ENCODE measurements at places on chromosomes 1 and 21.

DNA sequence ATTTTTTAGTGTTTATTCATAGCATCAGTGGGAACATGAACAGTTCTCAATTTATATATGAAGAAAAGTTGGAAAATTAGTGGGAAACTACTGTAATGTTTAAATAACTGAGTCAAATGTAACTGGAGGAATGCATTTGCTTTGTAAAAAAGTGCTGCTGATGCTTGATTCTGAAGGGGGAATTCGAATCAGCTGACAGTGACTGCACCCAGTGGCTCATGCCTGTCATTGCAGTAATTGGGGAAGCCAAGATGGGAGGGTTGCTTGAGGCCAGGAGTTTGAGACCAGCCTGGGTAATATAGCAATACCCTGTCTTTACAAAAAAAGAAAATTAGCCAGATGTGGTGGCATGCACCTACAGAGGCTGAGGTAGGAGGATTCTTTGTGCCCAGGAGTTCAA, 398.4 kb downstream of the ZP4 start:
- no peak for DNase-seq

DNA sequence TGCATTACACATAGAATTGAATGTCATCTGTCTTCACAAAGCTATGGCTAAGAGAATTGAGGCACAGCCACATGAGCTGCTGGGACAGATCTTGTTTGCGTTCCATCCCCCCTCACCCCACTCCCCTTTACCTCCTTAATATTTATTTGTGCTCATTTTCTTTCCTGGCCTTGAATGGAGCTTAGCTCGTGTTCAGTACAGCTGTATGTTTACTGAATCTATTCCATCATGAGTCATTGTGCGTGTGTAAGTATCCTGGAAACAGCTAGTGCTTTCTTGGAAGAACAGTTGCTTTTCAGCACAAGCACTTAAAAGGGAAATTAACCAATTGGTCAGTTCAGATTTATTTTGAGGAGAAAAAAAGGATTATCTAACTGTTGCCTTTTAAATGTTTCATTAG, 14.7 kb downstream of the PROX1 start:
- no peak for DNase-seq

- DNase-seq = no peak
Measured at GRCh38 chr1:229582011-229582694, 23.6 kb upstream of the ABCB10 start.

DNA sequence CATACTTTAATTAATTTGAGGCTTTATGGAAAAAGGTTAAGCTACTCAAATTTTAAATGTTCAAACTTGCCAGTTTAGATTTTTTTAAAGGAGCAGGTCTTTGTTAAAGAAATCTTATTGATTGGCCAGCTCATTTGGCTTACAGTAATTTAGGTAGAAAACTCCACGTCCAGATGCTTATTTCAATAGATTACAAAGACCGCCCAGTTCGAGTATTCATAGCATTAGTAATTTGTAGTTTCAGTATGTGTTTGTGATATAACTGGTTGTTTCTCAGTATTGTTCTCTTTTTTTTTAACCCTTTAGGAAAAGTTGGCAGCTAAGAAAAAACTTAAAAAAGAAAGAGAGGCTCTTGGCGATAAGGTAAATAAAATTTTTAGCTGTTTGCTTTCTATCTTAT, 1.6 kb downstream of the RPF1 start:
- no peak for DNase-seq

DNA sequence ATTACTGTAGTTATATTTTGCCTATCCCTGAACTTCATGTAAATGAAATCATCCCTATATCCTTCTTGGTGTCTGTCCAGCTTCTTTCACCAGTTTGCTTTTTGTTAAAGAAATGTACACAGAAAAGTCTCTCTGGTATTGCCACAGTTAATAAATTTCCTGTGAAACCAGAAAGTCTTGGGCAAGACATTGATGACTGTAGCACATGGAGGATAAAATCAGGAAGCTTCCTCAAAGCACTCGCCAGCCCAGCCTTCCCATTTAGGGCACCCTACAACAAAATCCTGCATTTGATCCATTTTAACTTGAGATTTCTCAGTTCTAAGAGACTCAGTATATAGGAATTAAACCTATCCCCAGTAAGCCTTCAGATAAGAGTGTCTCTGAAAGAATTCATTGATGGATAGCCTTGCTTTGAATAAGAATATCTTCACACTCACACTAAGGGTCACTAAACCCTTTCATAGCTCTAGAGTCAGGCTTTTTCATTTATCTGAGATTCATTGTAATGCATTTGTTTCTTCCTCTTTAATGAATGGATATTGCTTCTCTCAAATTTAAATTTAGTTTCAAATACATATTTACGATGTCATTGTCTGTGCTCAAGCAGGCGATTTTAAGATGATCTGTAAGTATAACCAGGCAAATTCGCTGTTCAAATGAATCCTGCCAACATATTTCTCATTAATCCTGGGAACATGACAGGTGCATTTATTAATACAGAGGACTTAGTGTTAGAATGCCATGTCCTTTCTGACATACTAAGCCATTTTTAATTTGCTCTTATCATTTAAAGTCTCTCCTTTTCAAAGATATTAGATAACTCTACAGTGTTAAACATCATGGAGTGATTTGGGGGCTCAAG, 153.1 kb downstream of the GRIK1 start:
- no peak for DNase-seq

DNA sequence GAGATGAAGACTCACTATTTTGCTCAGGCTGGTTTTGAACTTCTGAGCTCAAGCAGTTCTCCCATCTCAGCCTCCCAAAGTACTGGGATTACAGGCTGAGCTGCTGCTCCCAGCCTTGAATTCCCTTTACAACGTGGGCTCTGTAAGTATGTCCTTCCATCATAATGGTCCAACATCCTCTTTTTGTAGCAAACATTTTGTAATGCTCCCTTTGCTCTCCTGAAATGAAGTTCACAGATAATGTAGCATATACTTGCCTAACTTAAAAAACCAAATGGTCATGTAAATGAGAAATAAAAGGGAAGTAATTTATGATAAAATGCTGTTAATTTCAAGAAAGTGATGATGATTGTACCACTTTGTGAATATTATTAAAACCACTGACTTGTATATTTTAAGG, 30.5 kb upstream of the THEM4 start:
- DNase-seq = no peak

- no peak for DNase-seq
Measured at GRCh38 chr1:150221552-150221951, 14.4 kb downstream of the ANP32E start.

DNA sequence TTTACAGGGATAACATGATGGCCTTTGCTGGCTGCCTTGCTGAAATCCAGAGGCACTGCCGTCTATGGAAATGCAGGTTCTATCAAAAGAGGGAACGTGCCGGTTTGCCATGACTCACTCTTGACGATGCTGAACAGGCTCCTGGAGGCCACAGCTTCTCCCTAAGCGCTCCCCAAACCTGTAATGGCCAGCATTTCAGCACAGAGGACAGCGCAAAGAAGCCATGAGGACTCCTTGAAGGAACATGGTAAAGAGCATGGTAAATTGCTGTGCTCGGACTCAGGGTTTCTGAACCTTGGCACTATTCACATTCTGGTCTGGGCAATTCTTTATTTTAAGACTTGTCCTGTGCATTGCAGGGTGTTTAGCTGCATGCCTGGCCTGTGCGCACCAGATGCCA, 217.5 kb downstream of the CAMTA1 start:
- no peak for DNase-seq

- DNase-seq = no peak
Measured at GRCh38 chr1:91014475-91014874, 7.4 kb downstream of the ZNF644 start.

DNA sequence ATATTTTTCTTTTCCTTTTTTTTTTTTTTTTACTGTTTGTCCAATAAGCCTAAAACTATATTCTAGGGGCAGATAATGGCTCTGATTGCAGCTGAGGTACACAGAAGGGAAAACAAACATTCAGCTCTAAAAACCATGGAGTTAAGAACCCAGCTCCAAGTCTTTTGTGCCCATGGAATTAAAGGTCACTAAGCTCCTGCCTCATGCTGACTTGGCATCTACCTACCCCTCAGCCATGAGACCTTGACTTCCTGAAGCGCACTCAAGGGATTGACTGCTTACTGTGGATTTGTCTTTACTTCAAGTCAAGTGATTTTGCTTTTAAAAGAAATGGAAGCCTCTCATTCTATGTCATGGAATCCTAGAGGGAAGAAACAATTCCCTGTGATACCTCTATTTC, 192.3 kb downstream of the AMY1C start:
- no peak for DNase-seq

- no peak for DNase-seq
Measured at GRCh38 chr1:8388732-8389562, 71.0 kb downstream of the SLC45A1 start.

- no peak for DNase-seq
Measured at GRCh38 chr1:51316846-51317120, 13.6 kb downstream of the TTC39A start.

DNA sequence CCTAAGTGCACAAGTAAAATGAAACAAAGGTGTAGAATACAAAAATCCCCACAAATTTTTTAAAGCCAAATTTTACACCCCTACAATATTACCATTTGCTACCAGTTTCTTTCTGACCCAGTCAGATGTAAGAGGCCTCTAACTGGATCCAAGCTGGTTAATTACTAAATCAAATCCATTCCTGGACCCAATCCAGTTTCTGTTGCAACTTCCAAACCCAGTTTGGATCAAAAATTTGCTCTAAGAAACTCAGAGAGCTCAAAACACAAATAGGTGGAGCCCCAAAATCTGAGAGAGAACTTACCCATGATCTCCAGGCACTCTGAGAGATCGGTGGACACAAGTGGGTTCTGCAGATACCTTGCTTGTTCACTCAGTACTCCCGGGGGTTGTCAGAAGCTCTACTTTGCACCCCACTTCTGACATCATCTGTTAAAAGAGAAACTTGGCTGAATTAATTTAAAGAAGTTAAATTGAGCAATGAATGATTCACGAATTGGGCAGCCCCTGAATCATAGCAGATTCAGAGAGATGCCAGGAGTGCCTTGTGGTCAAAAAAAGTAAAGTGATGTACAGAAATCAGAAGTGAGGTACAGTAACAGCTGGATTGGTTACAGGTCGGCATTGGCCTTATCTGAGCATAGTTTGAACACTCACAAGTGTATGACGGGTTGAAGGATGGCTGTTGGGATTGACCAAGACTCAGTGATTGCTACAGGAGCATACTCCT, 448.0 kb downstream of the KCNT2 start:
- no peak for DNase-seq

GRCh38 chr1:201265756-201266155, 17.6 kb upstream of the PKP1 start:
- no peak for DNase-seq

- DNase-seq = no peak
Measured at GRCh38 chr1:198907423-198907746, 268.5 kb downstream of the PTPRC start.

- DNase-seq = no peak
Measured at GRCh38 chr1:15847893-15848142, 311 bp downstream of the SPEN start.

DNA sequence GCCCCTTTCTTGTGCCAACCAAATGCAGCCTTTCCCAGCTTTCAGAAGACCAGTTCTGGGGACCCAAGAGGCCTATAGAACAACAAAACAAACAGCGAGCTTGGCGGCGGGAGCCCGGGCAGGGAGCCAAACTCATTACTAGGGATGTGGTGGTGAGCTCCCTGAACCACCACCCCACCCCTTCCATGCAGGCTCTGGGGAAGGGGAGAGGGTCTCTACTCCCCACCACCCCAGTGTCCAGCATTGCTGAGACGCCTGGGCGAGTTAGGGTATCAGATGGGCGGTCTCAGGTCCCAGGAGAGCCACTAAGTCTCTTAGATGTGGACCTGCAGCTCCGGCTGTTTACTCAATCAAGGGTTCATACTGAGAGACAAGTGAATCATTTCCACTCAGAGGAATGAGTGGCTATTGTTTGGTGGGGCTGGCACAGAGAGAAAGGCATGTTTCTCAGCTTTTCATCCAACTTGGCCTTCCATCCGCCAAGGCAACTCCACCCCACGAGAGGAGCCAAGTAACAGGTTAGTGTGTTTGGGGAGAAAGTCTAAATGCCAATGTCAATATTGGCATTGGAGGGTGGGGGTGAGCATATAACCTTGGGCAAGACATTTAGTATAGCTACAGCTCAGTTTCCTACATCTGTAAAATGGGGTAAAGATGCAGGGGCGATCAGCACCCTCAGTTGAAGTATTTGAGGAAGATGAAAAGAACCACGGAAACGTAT, 40.9 kb downstream of the PLXNA2 start:
- no peak for DNase-seq

DNA sequence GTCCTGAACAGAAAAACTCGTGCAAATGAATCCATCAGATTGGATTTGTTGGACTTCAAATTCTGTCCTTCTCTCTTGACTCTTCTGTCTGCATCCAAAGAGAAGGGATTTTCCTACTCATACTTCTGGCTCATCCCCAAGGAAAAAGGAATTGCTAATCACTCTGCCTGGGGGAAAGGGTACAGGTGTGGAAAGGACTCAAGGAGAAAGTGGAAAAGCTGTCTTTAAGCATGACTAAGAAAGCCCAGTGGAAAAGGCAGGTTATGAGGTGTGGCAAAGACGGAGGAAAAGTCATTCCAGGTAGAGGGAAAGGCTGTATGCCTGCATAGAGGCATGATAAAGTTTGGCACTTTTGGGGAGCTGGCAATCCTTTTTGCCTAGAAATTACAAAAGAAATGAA, 43.4 kb downstream of the PTGS2 start:
- DNase-seq = no peak

- DNase-seq = no peak
Measured at GRCh38 chr1:6519491-6519934, 28.0 kb upstream of the PLEKHG5 start.

GRCh38 chr1:167617153-167618147, 12.6 kb upstream of the RCSD1 start:
- DNase-seq = no peak

GRCh38 chr1:42935313-42935895, 23.3 kb downstream of the SLC2A1 start:
- DNase-seq = no peak

DNA sequence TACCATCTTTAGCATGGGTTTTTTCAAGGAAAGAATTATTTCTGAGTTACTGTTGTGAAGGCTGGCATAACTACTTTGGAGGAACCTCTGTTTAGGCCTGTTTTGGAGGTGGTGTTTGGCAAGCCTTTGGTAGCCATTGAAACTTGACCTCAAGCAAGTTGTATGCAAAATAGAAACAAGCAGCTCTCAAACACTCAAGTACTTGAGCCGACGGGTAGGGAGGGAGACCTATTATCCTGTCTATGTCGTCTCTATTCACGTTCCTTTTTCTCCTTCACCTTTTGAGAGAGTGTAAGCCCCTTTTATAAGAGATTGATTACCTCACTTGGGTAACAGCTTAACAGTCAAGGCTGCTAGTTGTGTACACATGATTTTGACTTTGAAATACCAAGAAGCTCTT, 878.3 kb upstream of the CXADR start:
- no peak for DNase-seq

DNA sequence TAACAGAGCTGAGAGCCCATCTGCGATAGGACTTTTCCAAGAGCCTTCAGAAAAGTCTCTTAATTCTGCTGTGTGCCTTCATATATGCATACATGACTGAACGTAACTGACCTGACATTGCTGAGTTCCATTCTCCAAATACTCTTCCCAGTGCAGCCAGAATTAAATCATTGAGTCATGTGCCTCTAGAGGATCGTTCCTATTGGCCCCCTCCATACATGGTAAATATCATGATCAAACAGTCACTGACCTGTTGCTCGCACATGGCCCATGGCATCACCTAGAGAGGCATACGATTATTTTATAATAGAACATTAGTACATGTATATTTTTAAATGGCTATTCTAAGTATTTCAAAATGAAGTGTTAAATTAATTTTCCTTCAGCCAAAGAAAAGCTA, 186.8 kb downstream of the PBX1 start:
- no peak for DNase-seq
